ENCODE measurements at places on chromosomes 1 and 21.
A peak's percentile ranks its signal among the peaks of the same experiment; 100 is the strongest.

DNA sequence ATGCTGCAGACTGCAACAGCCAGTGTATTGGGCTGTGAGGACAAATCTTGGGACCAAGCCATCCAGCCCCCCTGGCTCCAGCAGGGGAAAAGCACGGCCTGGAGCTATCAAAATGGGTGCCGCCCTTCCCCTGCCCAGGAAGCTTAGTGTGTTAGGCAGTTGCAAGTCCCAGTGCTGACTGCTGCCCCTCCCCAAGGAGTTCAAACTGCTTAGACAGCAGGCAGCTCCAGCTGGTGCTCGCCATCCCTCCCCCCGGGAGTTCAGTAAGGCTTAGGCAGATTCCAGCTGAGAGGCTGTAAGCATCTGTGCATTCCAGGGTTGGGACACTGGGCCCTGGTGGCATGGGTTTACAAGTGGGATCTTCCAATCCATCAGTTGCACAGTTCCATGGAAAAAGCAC is 579.6 kb upstream of the NR5A2 start:
- DNase-seq = no peak

GRCh38 chr1:171166361-171166760 is 18.7 kb upstream of the FMO2 start:
- no peak for DNase-seq

DNA sequence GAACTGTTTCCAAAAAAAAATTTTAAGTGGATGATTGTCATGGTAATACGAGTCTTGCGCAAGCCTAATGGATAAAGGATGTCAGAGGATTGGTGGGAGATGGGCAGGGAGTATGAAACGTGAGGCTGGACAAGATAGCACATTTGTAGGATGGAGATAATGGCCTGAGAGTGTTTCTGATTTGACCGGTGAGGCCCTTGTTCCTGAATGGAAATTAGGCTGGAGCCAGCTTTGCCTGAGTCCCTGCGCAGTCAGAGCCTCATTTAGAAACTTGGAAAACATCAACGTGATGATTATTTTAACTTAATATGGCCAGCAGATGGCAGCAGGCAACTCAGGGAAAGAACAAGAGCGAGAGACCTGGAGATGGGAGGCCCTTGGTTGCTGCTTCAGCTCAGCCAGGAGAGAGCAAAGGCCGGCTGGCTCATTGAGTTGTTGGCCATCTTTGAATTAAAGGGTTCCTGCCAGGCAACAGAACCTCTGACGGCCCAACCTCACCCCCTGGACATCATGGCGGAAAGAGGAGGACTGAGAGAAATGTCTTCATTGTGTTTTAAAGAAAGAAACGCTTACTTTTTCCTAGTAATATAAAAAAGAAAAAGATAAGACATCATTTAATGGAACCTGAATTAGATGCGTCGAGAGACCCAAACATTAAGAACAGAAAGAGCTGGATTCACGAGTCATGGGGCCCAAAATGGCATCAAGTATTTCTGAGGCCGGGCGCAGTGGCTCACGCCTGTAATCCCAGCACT is 80.3 kb downstream of the SELENOF start:
- DNase-seq = peak; percentile 75

DNA sequence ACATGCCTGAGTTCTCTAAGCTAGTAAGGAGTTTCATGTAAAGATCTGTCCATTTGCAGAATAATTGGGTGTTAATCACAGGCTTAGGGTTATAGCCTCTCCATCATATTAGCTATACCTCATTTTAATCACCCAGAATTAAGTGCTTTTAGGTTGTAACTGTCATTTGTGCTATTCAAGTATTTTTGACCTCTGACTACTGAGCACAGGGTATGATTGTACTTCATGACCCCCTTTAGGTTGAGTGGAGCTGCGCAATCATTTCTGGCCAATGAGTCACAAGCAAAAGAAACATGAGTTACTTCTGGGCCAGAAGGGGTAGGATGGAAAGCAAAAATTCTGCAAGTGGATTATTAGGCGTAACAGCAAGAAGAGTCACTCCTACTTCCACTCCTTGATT is 8.4 kb upstream of the SNX7 start:
- DNase-seq = no peak

DNA sequence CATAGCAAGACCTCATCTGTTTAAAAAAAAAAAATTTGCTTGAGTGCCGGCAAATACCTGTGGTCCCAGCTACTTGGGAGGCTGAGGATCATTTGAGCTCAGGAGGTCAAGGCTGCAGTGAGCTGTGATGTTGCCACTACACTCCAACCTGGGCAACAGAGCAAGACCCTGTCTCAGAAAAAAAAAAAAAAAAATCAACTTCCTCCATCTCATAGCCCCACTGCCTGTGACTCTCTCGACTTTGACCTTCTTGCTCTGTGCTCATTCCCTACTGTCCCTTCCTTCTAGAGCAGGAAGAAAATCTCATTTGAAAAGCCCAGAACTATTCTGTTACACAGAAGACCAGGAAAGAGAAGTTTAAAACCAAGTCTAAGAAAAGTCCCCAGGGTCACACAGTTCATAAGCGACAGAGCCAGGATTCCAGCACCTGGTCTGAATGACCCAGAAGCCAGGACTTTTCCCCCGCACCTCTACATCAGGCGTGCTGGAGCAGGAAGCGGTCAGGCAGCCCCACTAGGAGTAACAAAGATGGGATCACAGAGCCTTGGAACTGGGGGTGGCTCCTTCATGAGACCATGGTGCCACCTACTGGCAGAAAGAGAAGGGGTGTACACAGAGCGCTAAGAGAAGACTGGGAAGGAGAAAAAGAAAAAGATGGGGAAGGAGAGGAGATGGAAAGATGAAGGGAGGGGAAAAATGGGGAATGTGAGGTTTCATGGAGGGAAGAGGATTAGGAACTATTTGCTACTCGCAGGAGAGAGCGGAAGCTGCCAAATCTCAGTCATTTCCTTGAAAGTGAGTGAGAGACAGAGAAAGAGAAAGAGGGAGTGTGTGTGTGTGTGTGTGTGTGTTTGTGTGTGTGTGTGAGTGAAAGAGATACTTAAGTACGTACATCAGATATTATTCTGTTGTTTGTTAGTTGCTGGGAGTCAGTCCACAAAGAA is 3.1 kb upstream of the P3R3URF start:
- DNase-seq = peak; percentile 89

- DNase-seq = no peak
Measured at GRCh38 chr1:56877973-56878372, 23.4 kb downstream of the C8A start.

DNA sequence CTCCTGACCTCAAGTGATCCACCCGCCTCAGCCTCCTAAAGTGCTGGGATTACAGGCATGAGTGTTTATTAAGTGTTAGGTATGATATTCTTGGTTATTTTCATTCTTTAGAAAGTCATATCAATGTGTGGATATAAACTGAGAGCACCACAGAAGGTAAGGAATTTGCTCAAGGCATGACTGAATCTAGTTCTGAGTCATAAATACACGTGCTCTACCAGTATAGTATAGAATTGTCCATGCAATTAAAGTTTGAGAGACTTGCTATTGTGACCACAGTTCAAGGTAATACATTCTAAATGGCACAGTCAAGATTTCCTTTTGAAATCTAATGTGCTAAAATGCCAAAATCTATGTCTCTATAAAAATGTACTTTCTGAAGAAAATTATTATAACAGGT is 401.1 kb upstream of the CHRM3 start:
- DNase-seq = no peak

DNA sequence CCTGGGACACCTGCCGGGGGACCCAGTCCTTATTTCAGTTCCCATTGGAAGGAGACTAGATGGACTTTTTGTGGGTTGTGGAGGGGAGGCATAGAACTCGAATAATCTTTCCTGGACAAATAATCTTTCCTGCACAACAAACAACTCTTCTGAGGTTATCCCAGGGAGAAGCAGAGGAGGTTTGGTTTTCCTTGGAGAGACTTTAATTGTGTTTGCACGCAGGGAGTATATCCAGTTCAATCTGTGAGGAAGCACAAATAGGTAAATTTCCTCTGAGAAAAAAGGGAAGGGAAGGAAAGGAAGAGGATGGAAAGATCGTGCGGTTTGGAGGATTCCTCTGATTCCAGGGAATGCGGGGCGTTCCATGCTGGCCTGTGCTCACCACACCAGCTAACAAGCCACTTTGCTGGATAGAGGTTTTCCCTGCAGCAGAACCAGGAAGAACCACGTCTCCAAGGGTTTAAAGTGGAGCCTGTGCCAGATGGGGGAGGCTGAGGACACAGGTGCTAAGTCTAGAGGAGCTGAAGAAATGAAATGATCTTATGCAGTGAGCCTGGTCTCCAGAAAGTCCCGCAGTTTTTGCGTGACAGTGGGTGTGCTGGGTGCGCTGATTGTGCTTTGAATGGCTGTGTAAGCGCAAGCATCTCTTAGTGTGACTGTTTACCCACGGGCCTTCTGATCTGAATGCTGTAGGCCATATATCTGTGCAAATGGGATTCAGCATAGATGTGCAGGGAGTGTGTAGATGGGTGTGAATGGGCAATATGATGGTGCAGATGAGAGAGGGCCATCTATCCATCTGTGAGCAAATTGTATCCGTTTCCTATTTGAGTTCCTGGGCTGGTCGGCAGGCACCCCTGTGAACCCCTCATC is 7.6 kb downstream of the PAX7 start:
- DNase-seq = no peak

DNA sequence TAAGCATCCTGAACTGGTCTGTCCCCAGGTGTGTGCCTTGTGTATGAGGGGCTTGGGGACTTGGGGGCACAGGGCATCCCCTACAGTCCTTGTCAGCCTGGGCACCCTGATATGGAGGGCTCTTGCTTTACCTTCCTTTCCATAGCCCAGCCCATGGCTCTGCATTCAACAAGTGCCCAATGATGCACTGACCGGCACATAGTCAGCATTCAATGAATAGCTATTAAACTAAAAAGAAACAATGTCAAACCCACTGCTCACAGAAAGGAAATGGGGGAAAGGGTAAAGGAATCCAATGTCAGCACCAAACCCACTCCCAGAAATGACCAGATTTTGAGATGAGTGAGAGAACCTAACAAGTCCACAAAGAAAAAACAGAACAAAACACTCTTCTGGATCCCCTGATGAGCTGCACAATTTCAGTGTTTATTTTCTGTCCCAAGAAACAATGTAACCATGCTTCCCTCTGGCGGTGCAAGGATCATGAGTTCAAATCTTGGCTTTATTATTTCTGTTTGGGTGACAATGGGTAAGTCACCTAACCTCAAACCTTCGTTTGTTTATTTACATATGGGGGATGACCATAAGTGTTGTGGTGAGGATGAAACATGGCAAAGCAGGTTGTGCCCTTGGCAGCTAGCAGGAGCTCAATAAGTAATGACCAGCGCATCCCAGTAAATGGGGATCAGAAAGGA is 22.0 kb downstream of the SYT6 start:
- DNase-seq = peak; percentile 13

DNA sequence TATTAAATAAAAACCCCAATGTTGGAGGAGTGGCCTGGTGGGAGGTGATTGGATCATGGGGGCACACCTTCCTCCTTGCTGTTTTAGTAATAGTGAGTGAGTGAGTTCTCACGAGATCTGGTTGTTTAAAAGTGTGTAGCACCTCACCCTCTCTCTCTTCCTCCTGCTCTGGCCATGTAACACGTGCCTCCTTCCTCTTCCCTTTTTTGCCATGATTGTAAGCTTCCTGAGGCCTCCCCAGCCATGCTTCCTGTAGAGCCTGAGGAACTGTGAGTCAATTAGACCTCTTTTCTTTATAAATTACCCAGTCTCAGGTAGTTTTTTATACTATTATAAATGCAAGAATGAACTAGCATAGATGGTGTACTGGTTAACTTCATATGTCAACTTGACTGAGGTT is 68.0 kb downstream of the CCDC30 start:
- no peak for DNase-seq

DNA sequence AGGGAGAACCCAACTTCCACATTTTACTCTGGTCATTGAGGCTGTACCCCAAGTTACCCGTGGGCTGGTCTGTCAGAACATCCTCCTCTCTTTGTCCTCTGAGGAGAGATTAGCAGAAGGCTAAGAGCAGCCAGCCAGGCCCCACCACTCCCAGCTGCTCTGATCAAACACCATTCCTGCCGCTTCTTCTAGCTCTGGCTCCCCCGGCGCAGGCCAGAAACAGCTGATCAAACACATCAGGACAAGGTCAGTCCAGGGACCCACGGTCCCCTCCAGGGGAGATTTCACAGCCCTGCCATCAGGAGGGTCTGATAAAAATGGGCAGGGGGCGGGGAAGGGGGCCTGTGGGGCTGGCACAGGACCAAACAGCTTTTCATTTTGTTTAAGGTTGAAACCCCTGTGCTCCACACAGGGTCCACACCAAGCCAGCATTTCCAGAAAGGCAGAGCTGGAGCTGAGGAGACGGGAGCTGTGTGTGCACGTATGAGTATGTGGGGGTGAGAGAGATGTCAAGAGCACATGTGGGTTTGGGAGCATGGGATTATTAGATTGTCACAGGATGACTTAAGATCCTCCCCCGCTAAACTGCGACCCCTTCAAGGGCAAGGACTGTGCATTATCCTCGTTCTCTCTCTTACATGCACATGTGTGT is 29.9 kb upstream of the EPHA8 start:
- DNase-seq = no peak

DNA sequence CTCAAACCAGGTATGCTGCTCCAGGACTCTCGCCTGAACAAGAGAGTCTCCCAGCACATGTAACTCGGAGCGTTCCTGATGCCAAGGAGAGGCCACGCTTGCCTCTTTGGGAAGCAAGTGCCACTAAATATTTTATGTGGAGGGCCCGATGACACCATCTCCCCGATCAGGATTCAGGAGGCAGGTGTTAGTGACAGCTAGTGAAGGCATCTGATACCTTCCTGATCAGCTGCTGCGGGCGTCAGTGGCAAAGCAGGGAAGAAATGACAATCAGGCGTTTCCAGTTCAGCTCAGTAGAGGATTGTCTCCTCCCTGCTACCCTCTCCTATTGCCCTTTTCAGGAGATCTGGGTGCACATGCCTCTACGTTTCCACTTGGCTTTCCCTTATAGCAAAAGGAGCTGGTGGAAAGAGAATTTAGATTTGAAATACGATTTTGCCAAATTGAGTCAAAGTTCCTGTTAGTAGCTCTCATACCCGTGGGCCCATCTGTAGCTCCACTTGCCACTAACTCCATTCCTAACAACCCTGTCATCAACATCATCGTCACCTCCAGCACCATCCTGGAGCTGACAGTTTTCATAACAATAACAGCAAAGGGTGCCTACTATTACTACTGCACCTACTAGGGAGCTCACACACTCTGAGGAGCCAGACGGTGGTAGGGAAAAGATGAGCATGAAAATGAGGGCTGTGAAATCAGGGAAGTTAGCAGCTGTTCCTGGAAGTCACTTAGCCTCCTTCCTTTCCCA is 21.6 kb downstream of the PLXNA2 start:
- DNase-seq = peak; percentile 29

DNA sequence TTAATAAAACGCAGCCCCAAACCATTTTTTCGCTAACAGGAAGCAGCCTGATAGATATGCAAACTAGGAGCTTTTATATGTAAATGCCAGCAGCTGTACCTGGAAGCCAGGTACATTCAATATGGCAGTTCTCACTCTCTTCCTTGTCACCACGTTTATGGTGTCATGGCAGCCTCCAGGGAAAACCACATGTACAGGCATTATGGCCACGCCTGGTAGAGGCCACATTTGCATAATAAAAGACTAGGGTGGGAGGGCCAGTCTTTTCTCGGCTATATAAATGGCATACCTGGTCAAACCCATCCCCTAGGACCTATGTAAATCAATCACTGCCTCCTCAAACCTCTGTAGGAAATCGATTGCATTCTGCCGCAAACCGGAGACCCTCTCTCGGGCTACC is 247.5 kb downstream of the NEGR1 start:
- DNase-seq = no peak

- no peak for DNase-seq
Measured at GRCh38 chr21:27352885-27353284, 386.0 kb upstream of the ADAMTS5 start.

- no peak for DNase-seq
Measured at GRCh38 chr1:81690676-81691453, 109.9 kb upstream of the ADGRL2 start.

All from tibial artery (tissue), 4 donors.